ENCODE measurements at places on chromosomes 6 and 20.

DNA sequence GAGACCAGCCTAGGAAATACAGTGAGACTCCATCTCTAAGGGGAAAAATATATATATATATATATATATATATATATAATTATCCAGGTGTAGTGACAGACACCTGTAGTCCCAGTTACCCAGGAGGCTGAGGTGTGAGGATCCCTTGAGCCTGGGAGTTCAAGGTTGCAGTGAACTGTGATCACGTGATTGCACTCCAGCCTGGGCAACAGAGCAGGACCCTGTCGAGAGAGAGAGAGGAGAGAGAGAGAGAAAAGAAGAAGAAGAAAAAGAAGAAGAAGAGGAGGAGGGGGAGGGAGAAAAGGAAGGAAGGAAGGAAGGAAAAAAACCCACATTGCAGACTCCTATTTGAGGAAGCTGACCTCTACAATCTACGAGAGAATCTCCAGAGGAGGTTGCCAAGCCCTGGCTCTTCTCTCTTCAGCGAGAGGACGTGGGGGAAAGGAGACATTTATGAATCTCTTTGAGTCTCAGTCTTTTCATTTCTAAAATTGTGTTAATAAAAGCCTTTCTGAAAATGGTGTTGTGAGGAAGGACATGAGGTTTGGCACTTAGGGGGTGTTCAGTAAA is 49.7 kb downstream of the COL11A2 start:
- DNase-seq, result no peak

DNA sequence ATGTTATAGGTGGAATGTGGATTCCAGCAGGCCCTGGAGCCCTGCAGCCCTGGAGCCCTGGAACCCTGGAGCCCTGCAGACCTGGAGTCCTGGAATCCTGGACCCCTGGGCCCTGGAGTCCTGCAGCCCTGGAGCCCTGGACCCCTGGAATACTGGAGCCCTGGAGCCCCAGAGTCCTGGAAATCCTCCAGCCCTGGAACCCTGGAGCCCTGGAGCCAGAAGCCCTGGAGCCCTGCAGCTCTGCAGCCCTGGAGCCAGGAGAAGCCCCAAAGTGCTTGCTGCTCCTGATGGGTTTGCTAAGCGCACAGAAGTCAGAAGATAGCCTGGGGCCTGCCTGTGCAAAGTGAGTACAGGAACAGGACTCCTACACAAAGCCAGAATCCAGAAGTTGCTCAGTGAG is 223.1 kb upstream of the PDE10A start:
- no peak for DNase-seq

GRCh38 chr20:20685635-20686034 is 26.8 kb downstream of the RALGAPA2 start:
- DNase-seq, result no peak

- DNase-seq, result no peak
Observed at GRCh38 chr6:30800871-30801270, 56.5 kb upstream of the IER3 start.

- DNase-seq, result no peak
Observed at GRCh38 chr6:130032758-130033340, 14.5 kb downstream of the L3MBTL3 start.
